HTR-8/SVneo (cell line): ENCODE measurements at places on chromosomes 4 and X.

- DNase-seq, result no peak
These were observed 49.0 kb downstream of the SYTL5 start for GRCh38 chrX:38055170-38055847.

- DNase-seq, result no peak
These were observed 39.0 kb upstream of the CD99 start for GRCh38 chrX:2652106-2652505.

GRCh38 chr4:145319751-145320150 lies 139.4 kb upstream of the OTUD4 start:
- no peak for DNase-seq

DNA sequence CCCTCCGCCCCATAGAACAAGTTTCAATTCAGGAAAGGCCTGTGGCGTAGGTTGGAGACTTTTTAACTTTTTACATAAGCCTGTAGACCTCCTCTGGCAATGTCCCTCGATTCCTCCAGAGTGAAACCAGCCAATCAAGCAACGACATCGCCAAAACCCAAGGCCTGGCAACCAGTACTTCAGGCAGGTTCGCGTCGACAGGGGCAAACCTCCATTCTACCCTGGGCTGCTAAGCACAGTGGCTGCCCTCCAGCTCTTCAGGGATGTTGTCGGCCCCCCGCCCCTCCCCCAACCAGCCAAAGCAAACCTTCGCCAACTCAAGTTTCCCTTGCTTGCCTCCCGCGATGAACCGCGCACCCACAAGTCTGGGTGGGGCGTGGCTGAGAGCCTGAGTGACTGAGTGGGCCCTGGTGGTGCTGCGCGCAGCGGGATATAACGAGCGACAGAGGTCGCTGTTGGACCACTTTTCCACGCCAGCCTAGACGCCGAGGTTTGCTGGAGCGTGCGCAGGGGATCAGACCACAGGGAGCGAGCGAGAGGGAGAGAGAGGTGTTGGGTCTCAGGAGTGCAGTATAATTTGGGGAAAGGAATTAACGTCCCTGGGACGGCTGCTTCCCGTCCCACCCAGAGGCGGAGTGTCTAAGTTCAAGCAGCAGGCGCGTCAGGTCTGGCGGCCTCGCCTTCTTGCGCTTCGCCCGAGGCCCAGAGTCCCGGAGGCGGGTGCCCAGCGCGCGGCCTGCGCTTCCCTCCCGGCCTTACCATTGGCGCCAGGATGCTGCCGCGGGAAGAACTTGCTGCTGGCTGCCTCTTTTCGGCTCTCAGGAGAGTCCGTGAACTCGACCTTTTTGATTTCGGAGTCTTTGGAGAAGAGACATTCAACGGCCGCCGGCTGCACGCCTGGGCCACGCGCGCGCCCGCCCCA lies 9.0 kb upstream of the PITX2 start:
- DNase-seq, result peak; percentile 89

GRCh38 chr4:133777661-133778060 lies 423.9 kb downstream of the PABPC4L start:
- no peak for DNase-seq
